ENCODE measurements at places on chromosomes 3 and 15.
A peak's percentile ranks its signal among the peaks of the same experiment; 100 is the strongest.

DNA sequence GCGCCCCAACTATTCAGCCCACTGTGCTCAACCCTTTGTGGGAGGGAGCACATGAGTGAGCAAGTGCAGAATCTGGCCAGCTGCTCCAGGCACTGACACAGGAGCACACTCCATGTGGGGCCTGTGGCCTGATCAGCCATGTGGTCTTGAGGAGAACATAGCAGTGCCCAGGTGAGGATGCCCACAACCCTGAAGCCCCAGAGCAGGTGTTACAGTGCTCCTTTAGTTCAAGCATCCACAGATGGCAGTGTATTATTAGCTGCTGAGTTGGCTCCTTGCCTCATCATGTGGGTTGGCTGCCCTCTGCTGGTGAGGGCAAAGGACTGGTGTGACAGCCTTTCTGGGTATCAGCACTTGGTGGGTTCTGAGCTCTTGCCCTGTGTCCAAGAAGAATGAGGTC is 1588.2 kb downstream of the SI start:
- peak; percentile 48 for DNase-seq

DNA sequence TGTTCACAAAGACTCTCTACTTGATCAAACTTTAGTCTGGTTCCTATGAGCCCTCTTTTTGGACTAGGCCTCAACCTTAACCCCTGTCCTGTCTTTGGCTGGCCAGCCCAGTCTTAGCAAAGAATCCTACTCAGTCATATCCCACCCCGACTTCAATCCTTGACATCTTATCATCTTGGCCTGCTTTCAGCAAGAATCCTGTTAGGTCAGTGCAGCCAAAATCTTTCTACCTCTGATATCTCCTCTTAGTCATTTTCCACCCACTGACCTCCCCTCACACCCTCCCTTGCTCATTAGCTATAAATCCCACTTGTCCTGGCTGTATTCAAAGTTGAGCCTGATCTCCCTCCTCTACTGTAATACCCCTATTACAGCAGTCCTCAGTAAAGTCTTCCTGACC is 286.1 kb downstream of the MAGI1 start:
- no peak for DNase-seq

GRCh38 chr15:100133001-100133400 is 208.8 kb downstream of the ADAMTS17 start:
- DNase-seq = no peak

- peak; percentile 31 for DNase-seq
Measured at GRCh38 chr3:127970966-127971592, 56.0 kb downstream of the KBTBD12 start.

DNA sequence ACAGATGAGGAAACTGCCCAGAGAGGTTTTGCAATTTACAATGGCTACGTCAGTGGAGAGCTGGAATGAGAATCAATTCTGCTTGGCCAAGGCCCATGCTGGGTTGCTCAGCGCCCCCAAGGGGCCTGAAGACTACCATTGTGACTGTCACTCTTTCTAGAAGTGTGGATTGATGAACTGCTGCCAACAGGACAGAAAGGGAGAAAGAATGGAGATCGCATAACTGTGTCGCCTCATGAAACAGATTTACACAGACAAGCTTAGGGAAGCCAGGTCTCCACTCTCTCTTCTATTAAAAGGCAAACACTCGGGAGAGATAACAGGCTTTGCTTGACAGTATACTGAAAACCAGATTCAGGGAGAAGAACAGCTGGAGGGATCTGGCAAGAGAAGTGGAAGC is 160.0 kb downstream of the STT3B start:
- DNase-seq = no peak

DNA sequence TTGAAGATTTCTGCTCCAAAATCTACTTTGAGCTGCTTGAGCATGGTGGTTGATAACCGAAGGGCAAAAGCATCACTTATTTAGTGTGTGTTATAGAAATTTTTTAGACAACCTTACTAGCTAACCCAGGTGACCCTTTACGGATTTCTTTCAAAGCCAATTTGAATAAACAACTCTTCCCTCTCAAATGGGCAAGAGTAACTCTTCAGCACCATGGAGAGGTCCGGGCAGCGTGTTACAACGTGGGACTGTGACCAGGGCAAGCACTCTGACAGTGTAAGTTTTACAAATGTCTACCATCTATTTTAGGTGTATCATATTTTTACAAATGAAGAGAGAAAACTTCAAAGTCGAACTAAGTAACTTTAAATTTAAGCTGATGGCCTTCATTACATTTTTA is 471.8 kb downstream of the MFSD1 start:
- peak; percentile 60 for DNase-seq

GRCh38 chr3:71417791-71418190 is 165.7 kb downstream of the FOXP1 start:
- no peak for DNase-seq

DNA sequence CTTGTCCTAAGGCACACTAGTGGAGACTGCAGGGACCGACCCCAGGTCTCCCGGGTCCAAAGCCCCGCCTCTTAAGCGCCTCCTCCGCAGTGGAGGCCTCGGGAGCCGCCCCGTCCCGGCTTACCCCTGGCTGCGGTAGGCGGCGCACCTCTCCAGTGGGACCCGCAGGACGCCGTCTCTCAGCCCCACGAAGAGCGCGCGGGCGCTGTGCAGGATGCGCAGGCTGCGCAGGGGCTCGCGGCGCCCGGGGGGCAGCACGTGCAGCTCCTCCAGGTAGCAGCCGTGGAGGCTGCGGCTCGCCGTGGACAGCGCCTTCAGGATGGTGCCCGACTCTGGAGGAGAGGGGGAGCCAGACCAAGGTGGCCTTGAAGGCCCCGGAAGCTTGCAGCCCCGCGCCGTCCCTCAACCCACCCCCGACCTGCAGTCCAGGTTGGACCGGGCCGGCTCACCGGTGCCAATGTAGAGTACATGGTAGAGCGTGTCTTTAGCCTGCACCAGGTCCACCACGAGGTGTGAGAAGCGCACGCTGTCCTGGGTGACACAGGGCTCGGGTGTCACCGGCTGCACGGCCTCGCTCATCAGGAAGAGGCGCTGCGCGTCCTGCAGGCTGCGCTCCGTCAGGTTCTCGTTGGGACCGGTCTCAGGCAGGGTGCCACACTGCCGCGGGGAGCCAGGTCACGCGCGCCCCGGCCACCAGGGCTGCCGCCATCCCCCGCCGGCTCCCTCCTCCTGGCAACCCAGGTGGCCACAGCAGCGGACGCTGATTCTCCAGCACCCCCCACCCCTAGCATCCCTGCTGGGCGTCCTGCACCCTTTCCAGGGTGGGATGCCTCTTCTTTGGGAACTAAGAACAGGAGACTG is 105.5 kb downstream of the SEMA5B start:
- no peak for DNase-seq

- no peak for DNase-seq
Measured at GRCh38 chr3:38565339-38566214, 69.4 kb downstream of the EXOG start.

GRCh38 chr3:157914882-157915281 is 191.3 kb downstream of the SHOX2 start:
- DNase-seq = no peak

DNA sequence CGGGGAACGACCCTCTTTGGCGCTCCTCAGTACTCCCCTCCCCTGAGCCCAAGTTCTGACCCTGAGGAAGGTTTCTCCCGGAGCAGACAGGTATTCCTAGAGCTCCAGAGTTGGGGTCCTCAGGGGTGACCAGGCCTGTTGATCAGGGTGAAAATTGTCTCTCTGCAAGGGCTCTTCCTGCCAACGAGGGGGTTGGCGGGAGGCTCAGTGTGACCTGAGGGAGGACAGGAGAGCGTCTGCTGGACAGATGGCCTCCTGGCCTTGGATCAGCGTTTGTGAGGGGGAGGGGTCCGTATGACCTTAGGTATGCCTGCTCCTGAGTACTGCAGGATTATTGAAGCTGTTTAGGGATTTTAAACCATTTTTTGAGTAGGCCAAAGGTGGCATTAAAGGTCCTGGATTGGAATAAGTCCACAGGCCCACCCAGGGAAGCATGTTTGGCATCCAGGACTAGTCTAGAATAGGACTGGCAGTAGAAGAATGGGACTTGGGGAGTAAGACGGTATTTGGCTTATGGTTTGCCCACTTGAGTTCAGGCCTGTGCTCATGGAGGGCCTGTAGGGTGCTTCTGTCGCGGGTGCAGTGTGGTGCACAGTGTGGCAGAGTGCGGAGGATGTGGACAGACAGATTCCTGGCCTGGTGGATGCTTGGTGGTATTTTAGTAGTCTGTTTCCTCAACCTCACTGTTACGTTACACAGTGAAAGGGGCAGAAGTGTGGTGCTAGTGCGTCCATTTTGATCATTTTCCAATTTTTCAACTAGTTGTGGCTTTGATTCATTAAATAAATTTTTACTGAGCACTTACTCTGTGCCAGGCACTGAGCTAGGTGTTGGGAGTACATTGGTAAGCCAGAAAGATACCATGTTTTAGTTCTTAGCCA is 959 bp downstream of the ZNF592 start:
- peak; percentile 18 for DNase-seq

DNA sequence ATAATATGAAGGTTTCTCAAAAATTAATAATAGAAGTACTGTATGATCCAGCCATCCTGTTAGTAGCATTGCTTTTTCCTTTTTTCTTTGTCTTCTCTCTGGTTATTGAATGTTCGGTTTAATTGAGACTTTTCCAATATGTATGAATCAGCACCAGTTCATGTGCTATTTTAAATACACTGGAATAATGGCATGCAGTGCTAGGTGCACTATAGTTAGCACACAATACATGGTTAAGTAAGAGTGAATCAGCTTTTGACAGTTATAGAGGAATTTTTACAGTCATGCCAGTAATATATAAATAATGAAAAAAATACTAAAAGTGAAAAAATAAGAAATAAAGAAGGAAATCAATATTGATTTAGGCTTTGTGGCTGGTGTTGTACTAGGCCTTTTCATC is 113.8 kb upstream of the STRIT1 start:
- no peak for DNase-seq

DNA sequence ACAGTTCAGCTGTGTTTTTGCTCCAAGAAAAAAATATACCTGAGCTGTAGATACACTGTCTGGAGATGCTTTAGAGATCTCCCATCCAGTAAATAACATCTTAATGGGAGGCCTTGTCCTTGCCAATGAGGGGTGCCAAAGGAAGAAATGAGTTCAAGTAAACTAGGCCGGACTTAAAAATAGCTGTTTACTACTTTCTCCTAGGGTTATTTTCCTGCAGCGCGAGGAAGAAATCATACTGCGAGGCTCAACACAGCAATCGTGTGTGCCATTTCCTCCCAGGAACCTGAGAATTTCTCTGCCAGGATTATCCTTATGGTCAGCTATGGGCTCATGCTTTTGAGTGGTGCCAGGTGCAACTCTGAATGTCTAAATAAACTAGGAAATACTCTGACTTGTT is 71.9 kb downstream of the CMTM8 start:
- DNase-seq = no peak

GRCh38 chr3:189688262-189688661 is 57.1 kb downstream of the TP63 start:
- no peak for DNase-seq

DNA sequence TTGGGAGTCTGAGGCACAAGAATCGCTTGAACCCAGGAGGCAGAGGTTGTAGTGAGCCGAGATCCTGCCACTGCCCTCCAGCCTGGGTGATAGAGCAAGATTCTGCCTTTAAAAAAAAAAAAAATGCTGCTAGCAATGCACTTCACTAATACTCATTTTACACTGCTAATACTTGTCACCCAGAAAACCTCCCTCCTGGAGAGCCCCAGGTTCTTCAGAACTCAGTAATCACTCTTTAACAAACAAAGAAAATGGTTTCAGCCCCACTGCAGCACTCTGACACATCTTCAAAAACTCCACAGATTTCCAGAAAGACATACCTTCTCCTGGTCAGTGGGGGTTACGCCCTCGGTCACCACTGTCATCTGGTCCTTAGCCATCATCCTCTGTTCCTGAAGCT is 366.7 kb downstream of the SHQ1 start:
- DNase-seq = no peak

DNA sequence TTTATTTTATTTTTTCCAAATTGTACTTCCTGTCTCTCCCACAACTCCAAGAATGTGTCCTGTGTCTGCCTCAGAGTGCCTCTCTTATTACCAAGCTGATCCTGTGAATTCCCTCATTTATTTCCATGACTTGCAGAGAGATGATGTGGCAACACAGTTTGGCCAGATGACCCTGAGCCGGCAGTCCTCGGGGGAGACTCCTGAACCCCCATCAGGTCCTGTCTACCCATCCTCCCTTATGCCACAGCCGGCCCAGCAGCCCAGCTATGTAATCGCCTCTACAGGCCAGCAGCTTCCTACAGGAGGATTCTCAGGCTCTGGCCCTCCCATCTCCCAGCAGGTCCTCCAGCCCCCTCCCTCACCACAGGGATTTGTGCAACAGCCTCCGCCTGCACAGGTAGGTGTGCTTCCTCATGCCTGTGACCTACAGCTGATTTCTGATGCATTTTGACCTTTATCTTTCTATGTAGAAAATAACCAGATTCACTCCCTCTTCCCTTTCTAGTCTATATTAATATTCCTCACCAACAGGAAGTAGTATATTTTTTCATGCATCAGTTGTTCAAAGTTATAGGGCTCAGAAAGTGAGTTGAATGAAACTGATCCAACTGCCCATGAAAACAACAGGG is 100.0 kb downstream of the ARPP21 start:
- no peak for DNase-seq
